ENCODE measurements at places on chromosomes 1 and 21.

DNA sequence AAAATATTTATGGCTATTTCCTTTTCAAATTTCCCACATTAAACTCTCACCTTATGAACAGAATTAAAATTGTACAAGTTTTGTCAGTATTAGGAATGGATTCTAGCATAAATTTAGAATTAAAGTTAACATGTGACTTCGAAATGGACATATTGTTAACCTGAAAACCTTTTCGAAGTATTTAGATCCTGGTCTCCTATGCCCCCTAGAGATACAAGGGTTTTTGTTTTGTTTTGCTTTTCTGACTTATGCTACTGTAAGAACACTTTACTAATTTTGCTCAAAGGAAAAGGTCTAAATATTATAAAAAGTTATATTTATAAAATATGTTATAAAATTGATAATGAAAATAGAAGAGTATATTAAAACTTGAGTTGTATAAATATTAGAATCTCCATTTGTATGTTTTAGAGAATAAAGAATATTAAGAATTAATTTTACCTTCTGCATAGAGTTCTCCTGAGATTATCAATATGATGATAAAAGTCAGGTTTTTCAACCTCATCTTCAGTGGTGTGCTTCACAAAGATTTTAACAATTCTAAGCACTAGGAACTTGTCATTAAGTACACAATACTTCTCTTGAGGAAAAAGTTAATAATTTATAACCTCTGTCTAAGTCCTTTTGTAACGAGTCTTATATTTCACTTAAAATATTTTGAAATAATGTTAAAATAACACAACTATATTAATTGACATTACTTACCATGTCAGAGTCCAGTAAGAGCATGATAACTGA is at the start of gene F13B:
F13B (minus strand) TSS at position 542 of the 738 bp plus-strand sequence; CDS start at position 505, 37 bp downstream.
- no peak for DNase-seq

DNA sequence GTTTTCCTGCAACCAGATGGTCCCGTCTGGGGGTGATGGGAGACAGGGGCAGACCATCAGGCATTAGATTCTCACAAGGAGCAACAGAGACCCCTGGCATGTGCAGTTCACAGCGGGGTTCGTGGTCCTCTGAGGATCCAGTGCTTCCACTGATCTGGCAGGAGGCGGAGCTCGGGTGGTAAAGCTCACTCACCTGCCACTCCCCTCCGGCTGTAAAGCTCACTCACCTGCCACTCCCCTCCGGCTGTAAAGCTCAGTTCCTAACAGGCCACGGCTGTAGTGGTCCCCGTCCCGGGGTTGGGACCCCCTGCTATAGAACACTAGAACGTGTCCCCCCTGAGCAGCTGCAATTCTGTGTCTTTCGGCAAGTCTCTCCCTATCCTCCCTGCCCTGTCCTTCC is 4.6 kb downstream of the KRTAP10-12 start:
- DNase-seq = no peak

- DNase-seq = no peak
Observed at GRCh38 chr1:206573319-206573718, 38.9 kb downstream of the EIF2D start.

- DNase-seq = no peak
Observed at GRCh38 chr1:217586586-217586985, 44.3 kb downstream of the GPATCH2 start.

DNA sequence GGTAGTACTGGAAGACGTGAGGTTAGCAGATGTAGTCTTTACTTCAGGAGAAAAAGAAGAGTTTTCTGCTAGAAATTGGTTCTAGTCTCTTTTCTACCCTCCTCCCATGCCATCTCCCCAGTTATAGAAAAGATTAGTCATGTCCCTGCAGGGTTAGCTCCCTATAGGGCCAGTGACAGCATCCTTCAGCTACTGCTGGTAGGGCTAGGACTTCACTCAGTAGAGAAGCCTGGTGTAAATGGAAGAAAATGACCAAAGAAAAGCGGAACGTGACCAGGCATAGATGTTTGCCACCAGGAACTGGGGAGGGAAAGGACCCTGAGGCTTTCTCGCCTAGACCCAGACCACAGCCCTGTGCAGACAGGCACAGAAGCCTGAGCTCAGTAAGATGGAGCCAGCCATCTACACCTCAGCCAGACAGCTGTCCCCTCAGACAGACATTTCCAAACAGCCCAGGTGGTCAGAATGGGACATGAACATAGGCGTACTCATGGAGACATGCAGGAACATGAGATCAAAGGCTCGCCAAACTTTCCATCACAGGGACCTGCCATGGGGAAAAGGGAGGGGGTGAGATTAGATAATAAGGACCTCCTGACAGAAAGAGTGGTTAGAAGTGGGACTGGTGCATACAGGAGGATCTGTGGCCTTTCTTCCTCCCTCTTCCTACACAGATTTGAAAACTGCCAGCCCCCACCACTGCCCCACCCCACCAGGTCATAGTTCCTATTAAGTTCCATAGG is 23.5 kb upstream of the SLAMF9 start:
- DNase-seq = no peak

DNA sequence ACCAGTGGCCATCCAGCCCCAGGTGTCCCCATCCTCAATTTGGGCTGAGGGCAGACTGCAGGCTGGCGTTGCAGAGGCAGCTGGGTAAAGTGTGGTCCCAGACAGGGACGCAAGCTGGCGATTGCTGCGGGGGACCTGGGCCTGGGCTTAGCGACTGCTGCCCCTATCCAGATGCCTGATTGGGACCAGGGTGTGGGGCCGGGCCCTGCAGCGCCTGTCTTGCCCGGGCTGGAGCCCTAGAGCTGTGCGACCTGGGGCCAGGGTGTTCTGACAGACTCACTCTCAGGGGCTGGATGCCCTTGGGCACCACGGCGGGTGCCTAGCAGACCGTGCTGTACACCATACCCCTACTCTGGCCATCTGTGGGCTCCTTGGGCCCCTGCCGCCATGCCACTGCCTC is 16.2 kb upstream of the FAAP20 start:
- no peak for DNase-seq

- no peak for DNase-seq
Observed at GRCh38 chr1:227938911-227939790, 8.6 kb downstream of the WNT9A start.

DNA sequence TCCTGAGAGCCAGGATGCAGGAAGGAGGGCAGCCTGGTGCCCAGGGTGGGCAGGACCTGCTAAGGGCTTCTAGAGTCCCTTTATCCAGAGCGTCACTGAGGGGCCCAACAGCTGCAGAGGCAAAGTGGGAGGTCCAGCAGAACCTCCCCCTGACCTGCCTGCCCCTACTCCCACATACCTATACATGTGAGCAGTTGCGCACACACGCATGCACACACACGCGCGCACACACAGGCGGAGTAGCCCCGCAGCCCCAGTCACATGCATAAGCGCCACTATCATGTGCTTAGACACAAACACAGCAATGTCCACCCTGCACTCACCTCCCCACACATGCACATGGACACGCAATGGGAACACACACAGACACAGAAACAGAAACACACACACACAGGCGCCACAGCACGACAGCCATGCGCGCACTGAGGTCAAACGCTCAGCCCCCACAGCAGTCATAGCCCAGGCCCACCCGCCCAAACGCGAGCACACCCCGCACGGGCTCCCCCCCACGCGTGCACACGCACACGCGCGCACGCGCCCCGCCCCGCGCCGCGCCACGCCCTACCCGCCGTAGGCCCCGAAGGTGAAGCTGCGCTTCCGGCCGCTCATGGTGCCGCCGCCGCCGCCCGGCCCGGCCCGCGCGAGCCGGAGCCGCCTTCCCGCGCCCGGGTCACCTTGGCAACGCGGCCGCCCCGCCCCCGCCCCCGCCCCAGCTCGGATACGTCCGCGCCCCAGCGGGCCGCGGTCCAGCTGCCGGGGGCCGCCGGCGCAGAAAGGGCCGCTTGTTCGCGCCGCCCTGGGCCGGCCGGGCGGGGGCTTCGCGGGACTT is 17.7 kb downstream of the RAP1GAP start:
- peak; percentile 36 for DNase-seq

DNA sequence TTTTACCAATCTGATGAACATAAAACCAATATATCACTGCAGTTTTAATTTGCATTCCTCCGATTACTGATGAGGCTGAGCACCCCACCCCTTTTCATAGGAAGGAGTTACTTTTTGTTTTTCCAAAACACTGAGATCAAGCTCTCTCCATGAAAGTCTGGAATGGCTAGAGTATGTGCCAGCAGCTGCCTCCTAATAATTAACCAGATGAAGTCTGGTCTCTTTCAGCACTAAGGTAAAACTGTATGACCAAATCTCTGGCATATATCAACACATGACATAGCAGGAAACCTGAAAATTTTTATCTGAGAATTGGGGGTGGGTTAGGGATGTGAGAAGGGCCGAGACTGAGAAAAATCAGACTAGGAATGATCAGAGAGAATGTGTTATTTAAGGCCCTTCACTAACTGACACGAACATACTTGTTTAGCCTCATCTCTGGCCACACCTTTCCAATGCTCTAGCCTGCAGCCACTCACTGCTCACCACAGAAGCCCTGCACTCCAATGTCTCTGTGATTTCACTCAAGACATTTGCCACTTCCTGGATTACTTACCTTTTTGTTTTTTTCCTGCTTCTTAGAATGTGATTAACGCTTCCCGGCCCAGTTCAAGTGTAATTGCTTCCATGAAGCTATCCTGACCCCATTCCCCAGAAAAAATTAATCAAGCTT is 34.7 kb downstream of the WASF2 start:
- peak; percentile 44 for DNase-seq

- DNase-seq = no peak
Observed at GRCh38 chr21:41328660-41329607, 12.3 kb downstream of the FAM3B start.

GRCh38 chr1:73635021-73635420 is 563.0 kb downstream of the LRRIQ3 start:
- DNase-seq = no peak

- no peak for DNase-seq
Observed at GRCh38 chr1:37601441-37601840, 5.7 kb upstream of the GNL2 start.

DNA sequence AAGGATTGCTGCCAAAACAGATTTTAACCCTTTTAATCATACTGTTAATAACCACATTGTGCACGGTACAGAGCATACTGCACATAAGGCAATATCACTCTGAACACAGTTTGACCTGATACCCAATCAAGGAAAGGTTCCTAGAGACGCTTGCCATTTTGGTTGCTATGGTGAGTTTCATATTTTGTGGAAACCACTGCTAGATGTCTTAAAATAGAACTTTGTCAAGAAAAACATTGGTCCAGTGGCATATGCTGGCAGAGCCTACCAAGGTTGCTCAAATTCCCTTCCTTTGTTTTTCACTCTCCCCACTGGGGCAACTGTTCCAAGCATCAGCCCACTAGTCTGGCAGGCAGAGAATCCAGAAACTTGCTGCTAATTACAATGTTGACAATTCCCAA is 114.8 kb upstream of the DPYD start:
- no peak for DNase-seq

DNA sequence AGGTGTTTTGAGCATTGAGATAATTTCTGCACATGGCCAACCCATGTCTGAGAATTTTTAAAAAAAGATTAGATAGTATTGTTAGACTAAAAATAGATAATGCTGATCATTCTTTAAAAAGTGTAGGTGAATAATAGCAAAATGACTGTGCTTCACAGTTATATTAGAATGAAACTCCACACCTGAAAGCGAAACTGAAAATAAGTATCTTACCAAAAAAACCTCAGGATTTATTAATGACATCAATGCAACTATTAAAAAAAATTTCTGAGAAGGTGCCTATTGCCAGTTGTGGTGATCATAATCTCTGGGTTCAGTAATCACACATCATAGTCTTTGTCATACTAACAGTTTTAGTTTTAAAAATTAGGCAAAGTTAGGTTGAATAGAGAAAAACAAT is 36.5 kb downstream of the PLA2G4A start:
- DNase-seq = no peak

- DNase-seq = no peak
Observed at GRCh38 chr1:107169615-107170014, 28.8 kb downstream of the NTNG1 start.

GRCh38 chr1:199101139-199101538 is 462.3 kb downstream of the PTPRC start:
- DNase-seq = no peak

DNA sequence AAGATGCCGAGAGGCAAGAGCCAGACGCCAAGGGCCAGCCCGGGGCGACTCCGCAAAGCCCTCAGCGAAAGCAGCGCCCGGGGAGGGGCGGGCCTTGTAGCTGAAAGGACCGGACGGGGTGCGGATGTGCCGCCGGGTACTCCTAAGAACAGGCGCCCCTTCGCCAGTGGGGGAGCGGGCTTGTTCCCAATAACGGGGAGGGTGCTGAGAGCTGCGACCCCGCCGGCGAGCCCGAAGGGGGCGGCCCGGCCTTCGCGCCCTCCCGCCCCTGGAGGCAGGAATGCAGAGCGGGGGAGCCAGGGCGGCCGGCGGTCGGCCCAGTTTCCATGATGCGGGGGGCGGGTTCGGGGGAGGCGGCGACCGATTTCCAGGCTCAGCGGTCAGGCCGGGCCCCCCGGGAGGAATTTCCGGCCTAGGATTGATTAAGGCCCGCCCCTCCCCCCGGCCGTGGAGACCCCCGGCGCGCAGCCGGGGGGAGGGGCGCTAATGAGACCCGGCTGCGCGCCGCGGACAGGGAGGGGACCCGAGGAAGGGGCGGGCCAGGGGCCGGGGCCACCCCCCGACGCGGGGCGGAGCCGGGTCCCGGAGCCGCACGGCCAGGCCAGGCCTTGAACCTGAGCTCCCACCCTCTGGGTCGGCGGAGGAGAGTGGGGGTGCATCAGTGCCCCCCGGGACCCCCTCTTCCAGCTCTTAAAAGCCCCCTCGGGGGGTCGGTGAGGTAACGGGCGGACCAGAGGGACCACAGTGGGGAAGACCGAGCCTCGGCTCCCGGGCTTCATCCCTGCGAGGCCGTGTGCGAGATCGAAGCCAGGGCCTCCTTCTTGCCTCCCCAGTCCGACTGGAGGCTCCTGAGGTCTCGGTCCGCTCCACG is 898 bp upstream of the TMEM200B start:
- DNase-seq = peak; percentile 22

DNA sequence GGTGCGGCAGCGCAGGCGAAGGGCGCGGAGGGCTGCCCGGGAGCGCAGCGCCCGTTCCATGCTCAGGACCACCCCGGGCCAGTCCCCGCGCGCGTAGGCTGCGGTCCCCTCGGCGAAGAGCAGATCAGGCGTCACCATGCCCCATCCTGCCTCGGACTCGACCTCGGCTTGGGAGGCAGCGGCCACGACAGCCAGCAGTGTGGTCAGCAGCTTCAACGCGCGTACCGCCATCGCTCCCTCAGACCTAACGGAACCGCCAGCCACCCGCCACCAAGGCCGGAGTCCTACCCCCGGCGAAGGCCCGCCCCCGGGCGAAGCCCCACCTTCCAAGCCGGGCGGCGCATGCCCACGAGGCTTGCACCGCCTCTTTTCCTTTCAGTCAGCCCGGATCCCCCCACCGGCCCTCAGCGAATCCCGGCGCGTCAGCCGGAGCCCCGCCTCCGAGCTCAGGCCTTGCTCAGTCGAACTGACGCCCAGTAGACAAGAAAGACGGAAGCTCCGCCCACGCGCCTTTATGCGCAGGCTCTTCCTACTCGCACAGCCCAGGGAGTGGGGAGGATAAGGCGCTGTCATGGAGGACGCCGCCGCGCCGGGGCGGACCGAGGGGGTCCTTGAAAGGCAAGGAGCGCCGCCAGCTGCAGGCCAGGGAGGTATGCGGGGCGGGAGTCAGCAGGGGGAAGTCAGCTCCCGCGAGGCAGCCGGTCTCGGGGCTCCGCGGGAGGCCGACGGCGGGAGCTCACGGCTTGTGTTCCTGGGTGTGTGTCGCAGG is at the start of the genes C1orf50 and P3H1:
C1orf50 (plus strand) TSS at position 509 of the 769 bp plus-strand sequence; CDS start at position 572, 63 bp downstream.
P3H1 (minus strand) TSS at position 288 of the 769 bp plus-strand sequence; CDS start at position 231, 57 bp downstream.
- DNase-seq = peak; percentile 100

GRCh38 chr1:7582460-7582972 is 188.6 kb upstream of the VAMP3 start:
- DNase-seq = no peak

GRCh38 chr1:39170731-39171667 is 33.5 kb upstream of the MACF1 start:
- DNase-seq = no peak

- no peak for DNase-seq
Observed at GRCh38 chr1:206497774-206498173, 9.6 kb upstream of the RASSF5 start.
